SJCRH30 (cell line): ENCODE measurements at places on chromosomes 2 and 18.
A peak's percentile ranks its signal among the peaks of the same experiment; 100 is the strongest.

DNA sequence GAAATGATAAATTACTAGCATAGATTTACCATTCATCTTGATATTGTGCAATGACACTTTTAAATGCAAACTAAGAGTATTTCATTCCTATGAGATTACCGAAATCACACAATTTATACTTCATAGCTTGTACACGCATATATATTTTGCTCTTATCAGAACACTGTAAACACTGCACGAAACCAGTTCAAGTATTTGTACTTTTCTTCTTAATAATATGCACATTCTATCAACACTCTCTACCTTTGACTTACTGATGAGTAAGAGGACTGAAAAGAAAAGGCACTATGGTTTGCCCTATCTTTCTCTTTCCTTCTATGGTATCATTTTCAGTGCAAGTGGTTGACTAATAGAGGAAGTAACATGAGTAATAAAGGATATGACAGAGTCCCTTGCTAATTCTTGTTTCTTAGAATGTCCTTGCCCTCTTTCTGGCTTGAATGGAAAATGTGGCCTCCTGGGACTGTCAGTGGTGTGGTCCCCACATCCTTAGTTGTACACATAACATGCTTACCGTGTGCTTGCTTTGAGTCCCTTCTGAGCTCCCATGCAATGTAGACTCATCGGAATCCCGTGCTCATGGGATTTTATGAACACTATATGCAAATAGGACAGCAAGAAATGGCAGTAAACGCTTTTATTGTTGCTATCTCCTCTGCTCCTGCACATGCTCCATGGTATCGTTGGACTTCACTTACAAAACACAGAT, 363.5 kb upstream of the TNP1 start:
- DNase-seq = no peak

GRCh38 chr18:44098551-44099098, 582.1 kb upstream of the SETBP1 start:
- DNase-seq = peak; percentile 23

DNA sequence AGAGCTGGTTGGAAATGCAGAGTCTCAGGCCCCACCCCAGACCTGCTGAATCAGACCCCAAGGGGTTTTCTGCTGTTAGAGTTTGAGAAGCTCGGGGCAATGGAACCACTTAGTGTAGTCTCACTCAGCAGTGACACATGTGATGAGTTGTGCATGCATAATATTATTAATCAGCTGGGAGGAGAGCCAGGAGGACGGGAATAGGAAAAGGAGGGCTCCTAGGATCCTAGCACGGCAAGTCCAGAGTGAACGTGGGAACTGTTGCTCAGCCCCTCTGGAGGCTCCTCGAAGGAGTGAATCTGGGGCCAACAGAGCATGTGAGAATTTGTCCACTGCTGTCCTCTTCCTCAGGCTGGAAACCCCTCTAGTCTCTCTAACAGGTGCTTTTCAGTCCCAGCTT, 87.1 kb downstream of the HS1BP3 start:
- DNase-seq = no peak

GRCh38 chr2:241855888-241856422, 2.7 kb downstream of the PDCD1 start:
- DNase-seq = no peak

DNA sequence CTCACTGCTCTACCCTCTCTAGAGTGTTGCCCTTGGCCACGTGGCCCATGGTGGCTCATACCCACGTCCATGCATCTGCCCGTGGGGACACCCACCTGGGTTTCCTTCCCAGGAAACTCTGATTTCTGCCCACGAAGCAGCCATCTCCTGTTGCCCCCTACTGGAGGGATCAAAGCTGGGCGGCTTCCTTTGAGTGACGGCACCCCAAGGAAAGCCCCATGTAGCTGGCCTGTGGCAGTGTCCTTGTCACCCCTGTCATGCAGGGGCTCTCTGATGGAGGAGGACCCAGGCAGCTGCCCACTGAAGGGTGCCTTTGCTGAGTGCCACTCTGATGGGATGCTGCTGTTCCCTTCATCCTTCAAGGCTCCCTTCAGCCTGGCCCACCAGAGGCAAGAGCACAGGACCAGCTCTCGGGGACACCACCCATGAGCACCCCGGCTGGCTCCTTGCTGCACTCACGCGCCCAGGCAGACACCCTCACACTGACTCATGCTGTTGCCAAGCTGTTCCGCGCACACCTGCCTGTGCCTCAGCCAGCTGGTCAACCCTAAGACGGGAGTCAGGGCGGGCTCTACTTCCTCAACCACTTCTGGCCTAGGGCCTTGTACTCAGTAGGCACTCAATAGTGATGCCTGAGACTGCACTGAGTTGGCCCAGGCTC, 101.1 kb downstream of the CTIF start:
- no peak for DNase-seq

DNA sequence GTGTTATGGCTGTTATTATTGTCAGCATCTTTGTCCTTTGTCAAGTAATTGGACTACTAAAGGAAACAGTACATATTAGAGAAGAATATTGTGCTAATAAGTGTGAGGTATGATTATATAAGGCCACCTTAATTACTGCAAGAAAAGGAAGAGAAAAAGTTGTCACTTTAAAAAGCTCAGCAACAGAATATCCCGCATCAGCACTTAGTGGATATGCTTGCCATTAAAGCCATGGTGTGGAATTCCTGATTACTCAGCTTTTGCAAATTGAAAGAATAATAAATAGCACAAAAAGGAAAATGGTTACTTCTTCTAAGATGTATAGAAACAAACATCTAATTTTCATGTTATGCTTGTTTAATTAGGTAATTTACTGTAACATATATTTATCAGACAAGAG, 347.5 kb downstream of the DPP10 start:
- no peak for DNase-seq
